ENCODE measurements at places on chromosomes 11 and 22.
A peak's percentile ranks its signal among the peaks of the same experiment; 100 is the strongest.

DNA sequence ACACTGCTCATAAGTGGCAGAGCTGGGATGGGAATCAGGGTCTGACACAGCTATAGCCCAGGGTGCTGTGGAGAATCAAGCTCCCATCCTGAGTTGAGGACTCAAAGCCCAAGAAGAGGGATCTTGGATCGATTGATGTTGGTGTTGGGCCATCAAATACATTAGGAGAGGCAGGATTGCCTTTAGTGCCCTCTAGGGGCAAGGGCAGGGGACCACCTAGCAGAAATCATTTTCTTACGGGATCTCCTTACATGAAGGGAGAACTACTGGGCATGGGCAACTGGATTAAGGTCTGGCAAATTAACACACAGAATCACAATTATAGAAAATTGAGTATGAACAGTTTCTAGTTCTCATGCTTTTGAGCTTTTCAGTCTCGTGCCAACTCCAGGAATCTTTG is 24.9 kb upstream of the EMSY start:
- no peak for DNase-seq

- DNase-seq: peak; percentile 31
These were observed 9.9 kb downstream of the CRTAM start for GRCh38 chr11:122848186-122848585.

DNA sequence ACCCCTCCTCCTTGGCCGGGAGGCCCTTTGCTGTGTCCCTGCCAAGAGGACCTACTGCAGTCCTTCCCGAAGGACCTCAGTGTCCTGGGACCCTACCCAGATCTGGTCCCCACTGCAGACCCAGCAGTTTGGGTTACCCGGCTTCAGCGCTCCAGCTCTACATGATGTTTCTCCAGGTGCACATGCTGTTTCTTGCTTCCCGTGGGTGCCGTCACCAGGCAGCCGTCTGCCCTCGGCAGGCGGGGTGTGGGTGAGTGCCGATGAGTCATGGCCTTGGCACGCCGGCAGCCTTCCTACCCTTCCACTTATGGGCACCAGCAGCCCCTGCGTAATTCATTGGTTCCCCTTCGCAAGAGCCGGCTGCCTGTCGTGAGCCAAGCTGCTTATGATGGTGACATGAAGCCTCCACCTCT is 101.8 kb downstream of the BCR start:
- peak; percentile 82 for DNase-seq

DNA sequence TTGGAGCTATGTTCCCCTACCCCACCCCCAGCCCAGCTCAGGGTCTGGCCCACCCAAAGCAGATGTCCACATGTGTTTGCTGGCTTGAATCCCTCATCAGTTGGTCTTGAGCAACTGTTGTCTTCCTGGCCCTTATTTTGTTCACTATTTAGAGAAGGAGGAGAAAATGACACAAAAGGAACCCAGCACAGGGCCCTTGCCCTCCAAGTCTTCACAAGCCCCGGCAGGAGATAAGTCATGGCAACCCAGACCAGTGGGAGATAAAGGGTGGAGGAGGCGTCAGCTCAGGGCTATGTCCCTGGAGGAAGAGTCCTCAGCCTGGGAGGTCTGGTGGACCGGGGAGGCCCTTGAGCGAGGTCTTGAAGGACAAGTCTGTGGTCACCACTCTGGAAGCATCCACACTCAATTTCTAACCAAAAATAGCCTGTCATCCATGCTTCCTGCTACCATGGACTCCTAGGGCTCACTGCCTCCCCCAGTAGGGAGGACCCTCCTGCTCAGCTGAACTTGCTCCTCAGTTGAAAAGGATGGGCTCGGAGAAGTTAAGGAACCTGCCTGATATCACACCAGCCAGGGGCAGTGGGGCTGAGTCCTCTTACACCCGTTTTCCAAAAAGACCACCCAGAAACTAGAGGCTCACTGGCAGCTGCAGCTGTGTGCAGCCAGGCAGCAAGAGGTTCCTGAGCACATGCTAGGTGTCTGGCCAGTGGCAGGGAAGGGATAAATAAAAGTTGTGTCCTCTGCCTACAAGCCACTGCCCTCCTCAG is 1.8 kb upstream of the RAB3IL1 start:
- no peak for DNase-seq

GRCh38 chr22:29065468-29066190 is 4.0 kb upstream of the C22orf31 start:
- DNase-seq: no peak

- no peak for DNase-seq
These were observed 936 bp downstream of the IL17REL start for GRCh38 chr22:50011447-50012210.

DNA sequence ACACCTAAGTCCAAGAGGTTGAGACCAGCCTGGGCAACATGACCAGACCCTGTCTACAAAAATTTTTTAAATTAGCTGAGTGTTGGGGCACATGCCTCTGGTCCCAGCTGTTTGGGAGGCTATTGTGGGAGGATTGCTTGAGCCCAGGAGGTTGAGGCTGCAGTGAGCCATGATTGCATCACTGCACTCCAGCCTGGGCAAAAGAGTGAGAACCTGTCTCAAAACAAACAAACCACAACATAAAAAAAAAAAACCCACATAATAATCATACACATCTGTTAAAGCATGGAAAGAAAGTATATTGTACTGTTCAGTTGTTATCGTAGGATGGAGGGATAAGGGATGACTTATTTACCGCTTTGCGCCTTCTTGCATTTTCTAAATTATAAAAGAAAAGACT is 35.9 kb upstream of the GRK2 start:
- no peak for DNase-seq

GRCh38 chr11:61361237-61361740 is 393 bp downstream of the CYB561A3 start:
- no peak for DNase-seq

GRCh38 chr11:96538622-96539021 is 148.8 kb downstream of the JRKL start:
- DNase-seq: no peak

DNA sequence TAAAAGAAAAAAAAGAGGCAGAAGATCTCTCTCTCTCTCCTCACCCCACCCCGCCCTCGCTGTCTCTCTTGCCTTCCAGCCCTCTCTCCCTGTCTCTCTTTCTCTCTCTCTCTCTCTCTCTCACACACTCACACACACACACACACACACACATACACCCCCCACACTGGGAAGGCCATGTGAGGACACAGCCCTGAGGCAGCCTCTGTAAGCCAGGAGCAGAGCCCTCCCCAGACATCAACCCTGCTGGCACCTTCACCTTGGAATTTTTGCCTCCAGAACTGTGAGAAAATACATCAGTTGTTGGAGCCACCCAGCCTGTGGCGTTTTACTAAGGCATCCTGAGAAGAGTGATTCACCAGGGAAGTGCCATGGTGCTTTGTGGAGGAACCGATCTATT is 14.7 kb downstream of the APOL3 start:
- peak; percentile 46 for DNase-seq

- no peak for DNase-seq
These were observed 3.0 kb downstream of the CXCR5 start for GRCh38 chr11:118886681-118887111.

DNA sequence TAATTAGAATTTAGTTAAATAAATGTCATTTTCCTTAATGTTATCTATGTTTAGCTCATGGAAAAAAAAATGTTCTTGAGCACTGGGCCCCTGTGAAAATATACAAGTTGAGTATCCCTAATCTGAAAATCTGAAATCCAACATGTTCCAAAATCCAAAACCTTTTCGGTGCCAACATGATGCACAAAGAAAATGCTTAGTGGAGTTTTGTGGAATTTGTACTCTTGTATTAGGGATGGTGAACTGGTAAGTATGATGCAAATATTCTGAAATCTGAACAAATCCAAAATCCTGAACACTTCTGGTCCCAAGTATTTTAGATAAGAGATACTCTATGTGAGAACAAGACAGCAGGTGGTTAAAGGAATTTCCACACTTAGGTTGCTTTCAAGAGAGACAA is 44.5 kb downstream of the TCP11L1 start:
- no peak for DNase-seq
